Posterior vena cava (tissue), 2 donors: ENCODE measurements at places on chromosomes 16 and 17.

GRCh38 chr16:19831678-19832077 lies 53.0 kb downstream of the GPRC5B start:
- DNase-seq: no peak

- DNase-seq: no peak
Observed at GRCh38 chr17:78596871-78597764, 19.9 kb upstream of the DNAH17 start.

- no peak for DNase-seq
Observed at GRCh38 chr17:68356949-68357455, 65.7 kb downstream of the ARSG start.

GRCh38 chr17:17139972-17140589 lies 66.1 kb downstream of the PLD6 start:
- no peak for DNase-seq

- DNase-seq: peak; percentile 42
Observed at GRCh38 chr17:45339646-45340605, 23.1 kb upstream of the MAP3K14 start.

DNA sequence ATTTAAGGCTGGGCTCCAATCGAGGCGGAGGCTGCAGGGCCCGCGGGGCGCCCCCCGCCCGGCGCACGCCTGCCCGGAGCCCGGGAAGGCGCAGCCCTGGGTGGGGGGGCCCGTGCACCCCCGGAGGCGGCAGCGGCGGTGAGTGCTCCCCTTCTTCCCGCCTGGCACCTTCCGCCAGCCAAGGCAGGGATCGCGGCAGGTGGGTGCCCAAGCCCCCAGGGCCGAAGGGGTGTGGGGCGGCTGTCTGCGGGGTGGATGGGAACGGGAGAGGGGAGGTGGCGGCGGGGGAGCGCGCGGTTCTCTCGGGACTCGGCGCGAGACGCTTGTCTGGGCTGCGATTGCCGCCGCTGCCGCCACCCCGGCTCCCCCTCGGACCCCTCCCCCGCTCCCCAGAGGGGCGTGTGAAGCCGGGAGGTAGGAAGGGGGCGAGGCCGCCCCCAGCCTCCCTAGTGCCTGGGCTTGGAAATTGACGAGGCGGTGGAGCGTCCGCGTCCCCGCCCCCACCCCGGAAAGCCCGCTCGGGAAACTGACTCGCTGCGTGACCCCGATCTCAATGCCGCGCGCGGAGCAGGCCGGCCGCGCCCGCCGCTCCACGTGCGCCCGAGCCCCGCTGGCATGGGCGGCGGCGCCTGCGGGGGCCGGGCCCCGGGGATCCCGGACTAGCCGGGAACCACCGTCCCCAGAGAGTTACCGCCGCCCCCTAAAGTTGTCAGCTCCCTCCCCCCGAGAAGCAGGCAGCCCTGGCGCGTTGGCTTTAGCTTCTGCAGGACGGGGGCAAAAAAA lies 231.5 kb downstream of the MRTFB start:
- no peak for DNase-seq

DNA sequence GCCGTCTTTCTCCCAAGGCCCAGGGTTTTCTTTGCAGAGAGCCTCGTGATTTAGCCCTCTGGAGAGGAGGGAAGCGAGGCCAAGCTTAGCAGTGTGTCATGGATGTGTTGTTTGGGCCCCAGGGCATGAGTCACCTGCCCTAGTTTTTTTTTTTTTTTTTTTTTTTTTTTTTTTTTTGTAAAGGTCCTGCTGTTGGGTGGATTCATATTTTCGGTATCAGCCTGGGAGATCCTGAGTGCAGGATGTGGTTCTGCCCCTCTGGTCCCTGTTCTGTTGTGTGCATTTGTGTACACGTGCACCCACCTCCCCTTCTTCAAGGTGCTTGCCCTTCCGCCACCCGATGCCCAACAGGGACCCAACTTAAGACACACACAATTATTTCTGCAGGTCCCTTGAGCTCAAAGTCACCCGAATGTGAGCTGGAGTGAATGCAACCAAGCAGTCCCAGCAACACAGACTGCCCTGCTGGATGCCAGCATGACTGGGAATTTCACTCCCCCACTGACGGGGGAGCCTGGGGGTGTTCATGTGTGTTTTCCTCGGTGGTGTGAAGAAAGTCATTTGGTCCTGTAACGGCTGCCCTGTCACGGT lies 265.8 kb upstream of the TNRC6C start:
- no peak for DNase-seq

DNA sequence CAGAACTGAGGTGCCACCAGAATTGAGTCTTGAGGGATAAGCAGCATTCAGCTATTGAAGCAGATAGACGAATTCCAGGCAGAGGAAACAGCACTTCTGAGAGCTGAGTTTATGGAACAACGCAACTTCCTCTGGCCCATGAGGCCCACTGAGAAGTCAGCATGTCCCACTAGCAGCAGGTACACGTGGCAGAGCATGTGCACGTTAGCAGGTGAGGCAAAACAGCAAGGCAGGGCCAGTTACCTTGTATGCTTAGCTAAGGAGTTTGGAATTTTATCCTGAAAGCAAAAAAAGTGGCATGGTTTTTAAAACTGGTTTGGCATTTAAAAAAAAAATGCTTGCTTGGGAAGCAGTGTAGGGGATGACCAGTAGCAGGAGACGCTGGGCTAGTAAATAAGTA lies 305.6 kb downstream of the CPPED1 start:
- peak; percentile 40 for DNase-seq

DNA sequence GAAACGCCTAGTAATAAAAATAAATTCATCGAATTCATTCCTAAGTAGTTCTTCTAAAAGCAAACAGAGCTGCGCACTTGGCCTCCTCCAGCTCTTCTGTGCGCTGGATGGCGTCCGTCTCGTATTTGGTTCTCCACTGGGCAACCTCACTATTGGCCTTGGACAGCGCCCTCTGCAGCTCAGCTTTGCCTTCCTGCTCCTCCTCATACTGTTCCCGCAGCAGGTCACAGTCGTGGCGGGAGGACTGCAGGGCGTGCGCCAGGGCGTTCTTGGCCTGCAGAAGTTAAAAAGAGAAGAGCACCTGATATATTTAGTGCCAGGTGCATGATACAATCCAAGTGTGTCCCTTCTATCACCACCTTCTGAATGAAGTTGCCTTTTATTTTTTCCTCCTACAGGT lies 21.8 kb downstream of the MYH3 start:
- DNase-seq: peak; percentile 48
